ENCODE measurements at places on chromosomes 6 and 20. TPM values are rescaled to one million over a fixed set of nuclear protein-coding genes. Genes with fewer than 3 reads are reported as not detected.
A peak's percentile ranks its signal among the peaks of the same experiment; 100 is the strongest.

SLC25A27 gene
- total RNA-seq = 10.9 TPM

NOTCH4 gene
- total RNA-seq = 2.4 TPM

PROKR2 gene
- total RNA-seq = 2.0 TPM

OR2B6 gene
- not detected for total RNA-seq

MAVS gene
- total RNA-seq = 24.4 TPM

IL17F gene
- not detected for total RNA-seq

DNA sequence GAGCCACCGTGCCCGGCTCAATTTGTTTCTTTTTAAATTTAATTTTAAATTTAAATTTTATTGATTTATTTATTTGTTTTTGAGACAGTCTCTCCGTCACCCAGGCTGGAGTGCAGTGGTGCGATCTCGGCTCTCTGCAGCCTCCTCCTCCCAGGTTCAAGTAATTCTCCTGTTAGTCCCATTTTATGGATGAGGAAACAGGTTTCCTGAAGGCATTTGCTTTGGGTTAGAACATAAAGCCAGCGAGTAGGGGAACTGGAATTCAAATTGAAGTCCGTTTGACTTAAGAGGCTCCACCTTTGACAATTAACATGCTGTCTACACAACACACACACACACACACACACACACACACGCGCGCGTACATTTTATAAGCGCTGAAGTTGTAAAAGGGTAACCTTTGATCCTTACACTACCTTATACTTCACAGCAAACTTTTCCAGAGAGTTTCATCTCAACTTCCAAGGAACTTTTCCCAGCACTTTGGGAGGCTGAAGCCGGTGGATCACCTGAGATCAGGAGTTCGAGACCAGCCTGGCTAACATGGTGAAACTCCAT, 232.0 kb downstream of the BCAS1 start:
- DNase-seq = no peak

DNA sequence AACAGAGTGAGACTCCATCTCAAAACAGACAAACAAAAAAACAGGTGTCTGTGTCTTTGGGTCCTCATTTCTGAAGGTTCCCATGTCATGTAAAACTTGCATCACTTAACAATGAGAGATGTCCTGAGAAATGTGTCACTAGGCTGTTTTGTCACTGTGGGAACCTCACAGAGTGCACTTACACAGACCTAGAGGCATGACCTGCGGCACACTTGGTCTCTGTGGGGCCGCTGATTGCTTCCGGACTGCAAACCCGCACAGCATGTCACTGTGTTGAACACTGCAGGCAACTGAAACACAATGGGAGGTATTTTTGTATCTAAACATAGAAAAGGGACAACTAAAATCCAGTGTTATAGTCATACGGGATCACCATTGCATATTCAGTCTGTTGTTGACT, 42.3 kb upstream of the TMEM181 start:
- no peak for DNase-seq

DNA sequence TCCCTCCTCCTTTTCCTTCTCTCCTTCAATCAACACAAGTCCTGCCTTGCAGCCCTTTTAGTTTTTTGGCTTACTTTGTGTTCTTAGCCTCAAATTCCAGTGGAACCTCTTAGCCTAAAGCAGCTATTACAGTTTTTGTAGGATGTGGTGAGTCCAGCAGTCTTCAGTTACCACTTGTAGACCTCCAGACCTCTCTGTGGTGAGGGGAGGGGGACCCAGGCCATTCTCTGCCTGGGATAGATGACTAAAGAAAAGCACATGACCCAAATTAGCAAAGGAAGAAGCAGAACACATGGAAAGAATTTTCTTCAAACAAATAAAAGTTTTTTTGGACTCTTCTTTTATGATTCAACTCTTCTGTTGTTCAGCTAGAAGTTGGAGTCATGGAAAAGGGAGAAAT, 246.5 kb downstream of the HAO1 start:
- no peak for DNase-seq

- DNase-seq = no peak
These were observed 46.6 kb upstream of the TMEM30A start for GRCh38 chr6:75331151-75331550.

DNA sequence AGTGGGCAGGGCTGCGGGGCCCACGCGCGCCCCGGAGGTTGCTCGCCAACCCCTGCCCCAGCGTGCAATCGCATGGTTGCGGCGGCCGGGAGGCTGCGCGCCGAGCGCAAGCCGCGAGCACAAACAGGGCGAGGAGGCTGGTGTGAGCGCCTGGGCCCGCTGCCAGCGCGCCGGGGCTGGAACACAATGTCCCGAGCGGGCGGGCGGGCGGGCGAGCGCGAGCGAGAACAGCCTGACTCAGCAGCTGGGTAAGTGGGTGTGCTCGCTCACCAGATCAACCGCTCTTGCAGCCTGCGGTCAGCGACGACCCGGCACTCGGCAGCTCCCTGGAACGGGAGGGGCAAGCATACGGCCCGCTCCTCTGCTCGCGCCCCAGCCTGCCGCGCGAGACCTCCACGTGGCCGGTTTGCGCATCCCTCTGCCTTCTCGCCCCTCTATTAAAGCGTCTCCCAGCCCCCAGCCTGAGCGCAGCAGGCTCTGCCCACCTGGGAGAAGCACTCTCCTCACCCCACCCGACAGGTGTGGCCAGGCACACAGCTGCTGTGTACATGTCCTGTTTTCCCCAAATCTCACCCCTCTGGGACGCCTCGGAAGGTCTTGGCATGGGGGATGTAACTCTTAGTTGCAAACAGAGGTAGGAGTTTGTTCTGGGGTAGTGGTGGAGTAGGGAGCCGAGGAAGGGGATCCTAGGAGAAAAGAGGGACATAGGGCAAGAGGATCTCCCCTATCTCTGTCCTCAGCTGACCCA, 8.7 kb upstream of the ARMC12 start:
- peak; percentile 48 for DNase-seq

GRCh38 chr6:129567374-129567773, 142.6 kb downstream of the ARHGAP18 start:
- DNase-seq = peak; percentile 78

DNA sequence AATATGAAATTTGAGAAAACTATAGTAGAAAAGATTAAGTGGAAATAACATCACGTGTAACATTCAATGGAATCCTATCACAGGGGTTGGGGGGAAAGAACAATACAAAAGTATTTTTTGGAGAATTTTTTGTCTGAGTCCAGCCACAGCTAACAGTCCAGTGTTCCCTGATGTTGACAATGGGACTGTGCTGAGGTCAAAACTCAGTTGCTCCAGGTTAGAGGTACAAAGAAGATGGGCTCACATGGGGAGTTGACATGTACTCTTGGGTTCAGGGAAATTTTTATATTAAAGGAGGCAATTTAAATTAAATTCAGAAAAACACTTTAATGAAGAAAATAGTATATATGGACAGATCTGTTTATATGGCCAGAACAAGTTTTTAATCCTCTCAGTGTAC, 995 bp downstream of the MYCT1 start:
- DNase-seq = no peak

DNA sequence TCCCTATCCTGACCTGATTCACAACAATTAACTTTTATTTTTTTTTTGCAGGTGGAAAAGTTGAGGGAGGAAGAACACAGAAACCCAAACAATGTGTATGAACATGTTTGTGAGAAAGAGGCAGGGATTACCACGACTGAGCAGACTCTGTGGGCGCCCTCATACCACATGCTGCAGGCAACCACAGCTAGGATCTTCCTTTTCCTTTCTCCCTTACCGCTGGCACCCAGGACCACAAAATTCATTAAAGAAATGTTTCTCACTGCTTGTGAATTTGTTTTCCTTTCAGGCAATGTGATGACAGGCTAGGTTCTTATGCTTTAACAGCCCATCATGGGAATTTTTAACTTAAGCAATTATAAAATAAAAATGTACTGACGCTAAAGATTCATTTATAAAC, 287.1 kb downstream of the GMDS start:
- no peak for DNase-seq

DNA sequence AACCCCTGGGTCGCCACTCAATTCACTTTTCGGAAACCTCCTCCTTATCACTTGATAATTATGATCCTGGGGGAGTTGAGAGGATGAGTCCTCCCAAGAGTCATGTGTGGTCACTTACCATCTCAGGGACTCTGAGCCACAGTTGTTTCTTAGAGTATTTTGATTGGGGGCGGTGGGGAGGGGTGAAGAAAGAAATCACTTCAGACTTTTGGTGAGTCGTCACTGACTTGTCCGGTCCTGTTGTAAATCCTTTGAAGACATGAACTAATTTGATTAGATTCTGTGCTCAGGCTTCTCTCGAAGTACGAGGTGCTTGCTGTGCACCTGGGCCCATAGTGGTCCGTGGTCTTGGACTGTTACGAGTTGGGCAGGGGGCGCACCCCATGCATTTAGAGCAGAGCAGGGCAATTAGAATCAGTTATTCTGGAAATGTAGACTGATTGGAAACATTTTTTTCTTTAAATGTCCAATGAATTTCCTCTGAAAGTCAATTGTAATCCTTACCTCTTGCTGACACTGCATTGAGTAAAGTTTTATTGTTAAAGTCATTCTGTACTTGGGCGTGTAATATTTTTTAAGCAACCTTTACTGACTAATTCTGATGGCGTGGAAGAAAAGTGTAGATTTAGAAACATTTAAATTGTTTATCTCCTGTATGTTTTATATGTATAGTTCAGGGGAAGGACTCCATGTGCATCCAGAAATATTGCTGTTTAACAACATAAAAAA, 173.4 kb downstream of the SLC16A10 start:
- DNase-seq = no peak

DNA sequence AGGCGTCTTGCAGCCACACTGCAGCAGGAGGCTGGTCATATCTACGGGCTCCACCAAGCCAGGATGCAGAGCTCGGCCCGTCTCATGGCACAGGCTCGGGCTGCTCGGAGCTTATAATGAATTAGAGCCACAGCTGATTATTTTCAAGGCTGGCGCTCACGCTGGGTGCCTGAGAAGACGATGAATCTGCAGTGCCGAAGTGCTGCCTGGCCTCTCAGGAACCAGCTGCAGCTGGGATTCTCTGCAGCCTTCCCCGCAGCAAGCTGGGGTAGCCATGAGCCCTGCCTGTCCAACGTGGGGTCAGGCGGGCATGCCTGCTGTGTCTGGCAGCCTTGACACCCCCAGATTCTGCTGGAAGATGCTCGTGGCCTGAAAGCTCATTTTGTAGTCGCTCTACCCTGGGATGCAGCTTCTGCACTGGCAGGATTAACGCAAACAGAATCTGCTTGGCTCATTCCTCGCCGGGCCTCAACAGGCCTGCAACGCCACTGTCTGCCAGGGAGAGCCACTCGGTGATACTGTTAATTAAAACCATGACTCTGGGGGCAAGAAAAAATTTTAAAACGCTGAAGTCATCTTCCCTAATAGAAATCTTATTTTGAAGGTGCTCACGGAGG, 104.3 kb downstream of the CDH26 start:
- DNase-seq = no peak

DNA sequence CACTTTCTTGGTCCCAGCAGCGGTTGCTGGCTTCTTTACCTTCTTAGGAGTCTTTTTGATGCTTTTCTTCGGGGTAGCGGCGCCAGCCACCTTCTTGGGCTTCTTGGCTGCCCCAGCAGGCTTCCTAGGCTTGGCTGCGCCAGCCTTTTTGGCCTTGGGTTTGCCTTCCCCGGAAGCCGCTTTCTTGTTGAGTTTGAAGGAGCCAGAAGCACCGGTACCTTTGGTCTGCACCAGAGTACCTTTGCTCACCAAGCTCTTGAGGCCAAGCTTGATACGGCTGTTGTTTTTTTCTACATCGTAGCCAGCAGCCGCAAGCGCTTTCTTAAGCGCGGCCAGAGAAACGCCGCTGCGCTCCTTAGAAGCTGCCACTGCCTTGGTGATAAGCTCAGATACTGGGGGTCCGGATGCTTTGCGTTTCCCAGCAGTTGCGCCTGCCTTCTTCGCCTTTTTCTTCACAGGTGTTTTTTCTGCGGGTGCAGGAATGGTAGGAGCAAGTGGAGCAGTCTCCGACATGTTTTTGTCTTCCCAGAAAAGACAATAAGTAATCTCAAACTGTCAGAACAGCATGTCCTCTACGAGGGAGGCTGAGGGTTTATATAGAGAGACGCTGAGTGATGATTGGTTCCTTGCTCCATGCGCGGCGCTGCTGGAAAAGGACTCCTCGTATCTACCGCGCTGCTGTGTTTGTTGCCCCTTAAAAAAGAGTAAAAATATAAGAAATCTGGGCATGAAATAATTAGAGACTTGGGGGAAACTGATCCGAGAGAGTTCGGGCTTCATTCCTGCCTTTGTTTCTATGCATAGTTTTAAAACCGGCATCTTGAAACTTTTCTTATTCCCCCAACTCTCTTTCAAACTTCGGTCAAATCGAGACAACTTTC, 130.3 kb upstream of the BTN3A2 start:
- no peak for DNase-seq

DNA sequence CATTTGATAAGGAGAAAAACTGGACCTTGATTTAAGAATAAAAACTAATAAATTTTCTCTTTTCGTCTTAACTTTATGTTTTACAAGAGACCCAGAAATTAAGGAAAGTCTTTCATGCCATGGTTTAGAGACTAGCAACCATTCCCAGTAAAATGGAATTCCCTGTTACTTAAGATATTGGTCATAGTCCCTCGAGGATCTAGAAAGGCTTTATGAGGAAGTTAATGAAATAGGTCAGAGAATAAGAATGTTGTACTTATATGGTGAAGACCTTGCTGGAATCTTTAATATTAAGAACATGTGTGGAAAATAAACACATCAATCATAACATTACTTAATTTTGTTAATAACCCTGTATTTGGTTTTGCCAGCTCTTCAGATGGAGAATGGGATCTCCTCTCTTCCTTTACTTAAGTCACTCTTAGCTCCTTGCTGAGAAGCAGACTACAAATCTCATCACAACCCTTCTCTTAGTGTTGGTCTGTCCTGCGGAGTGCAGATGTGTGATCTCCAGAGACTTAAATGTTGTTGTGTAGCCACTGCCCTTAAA, 382.9 kb downstream of the QKI start:
- no peak for DNase-seq

DNA sequence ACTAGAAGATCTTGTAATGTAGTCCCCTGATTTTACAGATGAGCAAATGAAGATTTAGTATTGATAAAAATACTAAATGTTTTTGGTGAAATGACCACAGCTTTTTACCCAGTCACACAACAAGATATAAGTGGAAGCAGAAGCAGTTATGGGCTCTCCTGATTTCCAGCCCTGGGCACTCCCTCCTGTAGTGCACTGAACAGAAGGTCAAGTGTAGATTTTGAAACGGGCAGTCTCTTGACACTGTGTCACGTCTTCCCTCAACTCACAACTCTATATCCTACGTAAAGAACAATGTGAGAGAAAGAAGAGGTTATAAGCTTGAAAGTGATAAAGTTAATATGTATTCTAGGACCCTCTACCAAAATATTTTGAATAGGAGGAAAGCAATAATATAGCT, 23.3 kb downstream of the TMEM200A start:
- DNase-seq = no peak

DNA sequence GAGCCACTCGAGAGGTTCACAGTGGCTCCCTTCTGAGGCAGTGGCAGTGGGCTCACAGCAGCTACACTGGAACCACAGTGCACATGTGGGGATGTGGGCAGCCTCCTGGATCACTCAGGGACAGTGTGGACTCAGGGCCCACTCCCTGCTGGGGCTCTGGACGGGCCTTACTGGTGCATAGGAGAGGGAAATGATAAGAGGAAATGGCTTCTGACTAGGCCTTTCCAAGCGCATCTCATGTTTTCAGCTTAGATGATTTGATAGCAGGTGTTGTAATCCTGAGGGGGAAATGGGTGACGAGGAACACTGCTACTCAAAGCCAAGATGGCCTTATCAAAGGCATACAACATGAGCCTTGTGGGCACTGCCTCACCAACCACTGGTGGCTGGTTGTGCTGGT, 44.0 kb downstream of the PANK2 start:
- no peak for DNase-seq

- no peak for DNase-seq
These were observed 24.7 kb upstream of the MICB start for GRCh38 chr6:31473244-31473643.

- no peak for DNase-seq
These were observed 13.7 kb downstream of the SLC22A23 start for GRCh38 chr6:3443221-3443515.

All from WTC11 (cell line).